ENCODE measurements at places on chromosomes 11 and 22.

GRCh38 chr22:28171115-28171514 is 252.1 kb upstream of the PITPNB start:
- no peak for DNase-seq

GRCh38 chr11:48006301-48006992 is 26.1 kb downstream of the PTPRJ start:
- no peak for DNase-seq

DNA sequence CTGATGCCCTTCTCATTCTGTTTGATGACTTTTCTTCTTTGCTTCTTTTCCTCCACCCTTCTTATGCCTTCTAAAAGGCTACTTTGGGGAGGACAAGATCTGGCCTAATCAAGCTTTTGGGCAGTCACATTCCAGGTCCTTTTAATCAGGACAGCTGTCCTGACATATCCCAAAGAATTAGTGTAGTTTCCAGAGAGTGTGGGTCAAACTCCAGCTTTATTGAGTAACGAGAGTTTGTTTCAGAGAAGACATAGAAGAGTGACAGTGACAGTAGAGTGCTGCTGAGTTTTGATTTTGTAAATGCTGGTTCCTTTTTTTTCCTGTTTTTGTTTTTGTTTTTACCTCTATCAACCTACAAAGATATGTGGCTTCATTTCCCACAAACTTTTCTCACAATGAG is 158.4 kb upstream of the SESN3 start:
- DNase-seq, result no peak

DNA sequence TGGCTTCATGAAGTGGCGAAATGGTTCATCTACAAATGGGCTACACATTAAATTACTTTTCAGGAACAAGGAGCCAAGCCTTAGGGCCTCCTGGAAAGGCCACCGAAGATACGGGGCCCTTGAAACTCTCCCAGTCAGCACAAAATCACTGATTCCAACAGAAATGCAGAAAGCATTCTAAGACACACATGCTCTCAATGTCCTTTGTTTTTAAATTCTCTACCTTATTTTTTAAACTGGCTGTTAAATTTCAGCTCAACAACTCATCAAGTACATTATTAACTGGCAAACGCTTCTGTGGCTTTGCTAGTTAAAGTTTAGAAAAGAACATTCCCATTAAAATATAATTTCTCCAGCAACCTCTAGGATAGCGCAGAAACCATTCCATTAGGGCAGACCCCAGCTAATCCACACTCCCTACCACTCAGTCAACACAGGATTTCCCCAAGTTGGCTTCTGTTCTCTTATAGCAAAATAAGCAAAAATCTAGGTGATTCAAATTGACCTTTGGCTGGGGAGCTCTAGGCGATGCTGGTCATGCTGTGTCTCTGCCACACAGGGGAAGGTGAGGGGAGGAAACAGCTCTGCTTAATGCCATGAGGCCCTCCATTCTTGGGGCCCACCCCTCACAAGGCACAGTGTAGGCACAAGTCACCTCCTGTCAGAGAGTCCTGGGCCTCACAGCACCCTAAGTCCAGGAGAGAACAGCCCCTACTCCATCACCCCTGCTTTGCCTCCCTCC is 47.1 kb downstream of the PLEKHA7 start:
- no peak for DNase-seq

DNA sequence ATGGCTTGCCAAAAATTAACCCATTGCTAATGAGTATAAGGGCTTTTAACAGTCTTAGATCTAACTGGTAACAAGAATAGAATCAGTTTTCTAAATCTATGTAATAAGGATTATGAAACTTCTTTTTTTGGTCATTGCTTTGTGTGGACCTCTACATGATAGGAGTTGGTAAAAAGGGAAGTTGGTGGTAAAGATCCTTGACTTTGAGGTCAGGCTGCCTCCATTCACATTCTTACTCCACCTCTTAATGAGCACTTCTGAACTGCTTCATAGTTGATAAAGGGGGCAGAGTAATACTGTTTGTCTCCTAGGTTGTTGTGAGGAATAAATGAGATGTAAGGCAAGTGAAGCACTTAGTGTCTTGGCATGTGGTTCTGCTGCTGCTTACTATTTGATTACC is 10.6 kb downstream of the EIF3M start:
- no peak for DNase-seq

DNA sequence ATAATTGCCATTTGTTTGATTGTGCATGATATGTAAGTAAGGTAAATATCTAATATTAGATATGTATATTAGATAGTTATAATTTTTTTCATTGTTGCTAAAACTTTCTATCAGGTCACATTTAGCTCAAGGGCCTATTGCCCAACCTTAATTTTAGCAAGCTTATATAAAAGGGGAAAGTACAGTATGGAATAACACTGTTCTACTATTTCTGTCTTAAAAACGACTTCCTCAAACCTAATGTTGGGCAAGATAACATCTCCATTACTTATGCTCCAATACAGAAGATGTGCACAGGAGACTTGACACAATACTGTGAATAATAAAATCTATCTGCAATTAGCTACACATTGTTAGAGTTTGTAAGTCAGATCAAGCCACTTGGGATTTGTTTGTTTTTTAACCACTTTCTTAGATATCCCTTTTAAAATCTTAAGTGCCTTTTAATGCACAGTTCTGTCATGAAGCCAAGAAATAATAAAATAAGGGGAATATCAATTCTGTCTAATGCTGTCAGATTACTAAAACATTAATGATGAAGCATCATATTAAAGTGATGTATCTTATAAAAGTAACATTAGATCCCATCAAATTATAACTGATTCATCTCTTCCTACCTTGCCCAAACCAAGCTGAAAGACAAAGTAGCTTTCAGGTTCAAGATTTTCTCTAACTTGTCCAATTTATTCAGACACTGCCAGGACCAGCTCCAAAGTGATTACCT is 98.1 kb downstream of the SIK3 start:
- no peak for DNase-seq

DNA sequence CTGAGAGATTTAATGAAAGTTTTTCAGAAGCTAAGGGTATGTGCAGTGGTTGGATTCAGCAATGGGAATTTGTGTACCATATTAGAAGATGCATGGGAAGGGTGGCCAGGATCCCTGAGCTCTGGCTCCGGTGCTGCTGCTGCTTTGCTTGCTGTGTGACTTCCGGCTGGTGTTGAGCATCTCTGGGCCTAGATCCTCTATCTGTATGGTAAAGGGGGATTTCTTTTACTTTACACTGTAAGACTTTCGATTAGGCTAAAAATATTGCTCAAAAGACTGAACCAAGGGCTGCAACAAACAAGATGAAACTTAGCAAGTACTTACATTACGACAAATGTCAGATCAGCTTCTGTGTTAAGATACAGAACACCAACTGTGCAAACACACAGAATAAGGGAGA is 39.1 kb downstream of the XRRA1 start:
- no peak for DNase-seq

- DNase-seq, result no peak
Observed at GRCh38 chr22:33598821-33599220, 321.5 kb downstream of the LARGE1 start.

GRCh38 chr11:128723531-128723930 is 29.7 kb downstream of the FLI1 start:
- DNase-seq, result no peak

DNA sequence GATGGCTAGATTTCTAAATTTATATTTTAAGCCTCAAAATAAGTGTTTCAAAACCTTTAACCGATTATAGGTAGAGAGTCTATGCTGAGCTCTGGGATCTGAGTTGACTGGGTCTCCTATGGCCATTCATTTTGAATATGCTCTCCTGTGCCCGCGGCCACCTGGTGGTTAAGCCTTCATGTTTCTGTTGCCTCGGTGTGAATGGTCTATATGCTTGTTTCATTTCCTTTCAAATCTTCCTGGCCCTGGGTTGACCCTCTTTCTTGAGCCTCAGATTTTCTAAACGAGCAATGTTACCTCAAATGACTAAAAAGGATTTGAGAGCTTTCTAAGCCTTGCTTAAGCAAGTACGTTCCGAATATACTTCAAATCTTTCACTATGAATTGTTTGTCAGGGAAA is 789.4 kb upstream of the KIRREL3 start:
- no peak for DNase-seq

DNA sequence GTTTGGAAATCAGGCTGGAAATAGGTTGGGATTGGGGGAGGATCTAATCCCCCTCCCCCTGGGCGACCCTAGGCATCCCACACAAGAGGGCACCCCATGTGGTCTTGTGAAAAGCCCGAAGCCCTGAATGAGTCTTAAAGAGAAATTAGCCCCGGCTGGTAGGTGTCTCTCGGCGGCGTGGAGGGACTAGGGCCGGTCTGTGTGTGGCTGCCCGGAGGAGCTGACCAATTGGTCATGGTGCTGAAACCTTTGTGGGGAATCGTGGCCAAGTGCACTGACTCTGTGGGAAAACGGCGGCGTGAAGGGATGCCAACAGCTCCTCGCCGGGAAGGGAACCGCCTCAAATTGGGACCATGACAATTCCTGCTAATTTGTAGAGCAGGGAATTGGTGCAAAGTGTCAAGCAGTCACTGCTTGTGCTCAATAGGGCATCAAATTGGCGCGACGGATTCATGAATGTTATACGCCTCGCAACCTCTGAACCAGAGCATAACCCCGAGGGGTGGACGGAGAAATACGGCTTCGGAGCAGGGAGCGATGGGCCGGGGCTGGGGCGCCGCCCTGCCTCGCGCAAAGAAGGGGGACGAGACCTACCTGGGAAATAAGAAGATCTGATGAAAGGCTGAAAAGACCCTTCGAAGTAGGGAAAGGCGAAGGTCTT is 1.5 kb downstream of the DBX1 start:
- DNase-seq, result no peak

DNA sequence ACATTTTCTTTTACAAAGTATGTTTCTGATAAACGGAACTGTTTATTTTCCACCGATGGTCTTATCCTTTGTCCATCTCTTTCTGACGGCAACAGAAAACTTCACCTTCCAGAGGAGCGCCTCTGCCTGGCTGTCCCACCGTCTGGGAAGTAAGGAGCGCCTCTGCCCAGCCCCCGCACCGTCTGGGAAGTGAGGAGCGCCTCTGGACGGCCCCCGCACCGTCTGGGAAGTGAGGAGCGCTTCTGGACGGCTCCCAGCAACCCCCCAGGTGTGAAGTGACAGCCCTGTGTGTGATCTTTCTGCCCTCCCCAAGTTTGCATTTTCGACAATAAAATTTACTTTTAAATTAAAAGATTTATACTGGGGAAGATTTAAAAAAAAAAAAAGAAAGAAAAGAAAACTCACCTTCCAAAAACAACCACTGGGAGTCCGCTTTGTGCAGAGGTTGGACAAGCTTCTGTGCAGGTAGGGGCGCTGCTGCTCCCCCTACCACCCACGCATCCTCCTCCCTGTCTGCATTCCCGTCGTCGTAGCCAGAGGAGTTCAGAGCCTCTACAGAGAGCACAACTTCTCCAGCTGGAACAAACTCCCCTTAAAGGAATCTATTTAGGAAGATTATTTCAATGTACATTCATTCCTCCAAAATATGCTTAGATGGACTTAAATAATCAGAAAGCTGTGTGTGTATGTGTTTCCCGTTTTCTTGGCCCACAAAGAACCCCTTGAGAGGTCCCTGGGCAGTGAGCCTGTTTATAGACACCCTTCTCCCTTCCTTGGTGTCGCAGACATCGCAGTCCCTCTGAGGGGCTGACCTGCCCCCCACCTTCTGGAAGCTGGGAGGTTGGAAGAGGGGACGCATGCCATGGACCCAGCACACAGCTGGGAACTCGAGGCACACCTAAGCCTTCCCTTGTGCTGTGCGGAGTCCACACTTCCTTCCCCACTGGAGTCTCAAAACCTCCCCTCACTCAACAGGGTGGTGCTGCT is 849 bp upstream of the APOBEC3B start:
- peak; percentile 25 for DNase-seq

- no peak for DNase-seq
Observed at GRCh38 chr11:108906826-108907225, 242.0 kb downstream of the DDX10 start.

DNA sequence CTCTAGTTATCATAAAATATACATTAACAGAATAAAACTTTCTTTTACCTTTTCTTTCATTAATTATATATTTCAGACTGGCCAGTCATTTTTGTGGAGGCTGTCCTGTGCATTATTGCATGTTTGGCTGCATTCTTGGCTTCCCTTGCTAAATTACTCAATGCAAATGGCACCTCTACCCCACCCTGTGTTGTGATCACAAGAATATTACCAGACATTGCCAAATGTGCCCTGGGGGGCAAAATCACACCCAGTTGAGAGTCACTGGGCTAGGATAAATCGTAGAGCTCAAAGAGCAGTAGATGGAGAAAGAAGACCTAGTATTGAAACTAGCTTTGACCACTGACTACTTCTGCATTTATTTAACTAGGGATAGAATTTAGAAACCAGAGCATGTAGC is 1257.8 kb upstream of the TENM4 start:
- DNase-seq, result no peak

GRCh38 chr22:47021371-47022074 is 259.1 kb downstream of the TBC1D22A start:
- DNase-seq, result no peak

DNA sequence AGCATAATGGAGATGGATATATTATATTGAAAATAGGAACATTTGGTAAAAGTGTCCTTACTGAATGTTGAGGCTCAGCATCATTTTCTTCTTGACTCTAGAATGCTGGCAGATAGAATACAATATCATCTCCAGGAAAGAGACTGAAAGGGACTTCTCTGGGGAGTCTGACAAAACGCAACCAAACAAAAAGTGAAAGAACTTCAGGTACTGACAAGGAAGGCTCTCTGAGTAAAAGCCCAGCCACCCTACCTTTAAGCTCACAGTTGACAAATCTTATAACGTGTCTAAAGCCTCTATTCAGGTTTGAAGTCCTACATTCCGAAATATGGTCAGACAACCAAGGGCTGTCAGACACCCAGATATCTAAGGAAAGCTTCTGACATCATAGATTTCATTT is 590.8 kb downstream of the SOX6 start:
- no peak for DNase-seq

GRCh38 chr11:122091835-122092234 is 24.2 kb downstream of the BLID start:
- DNase-seq, result no peak

DNA sequence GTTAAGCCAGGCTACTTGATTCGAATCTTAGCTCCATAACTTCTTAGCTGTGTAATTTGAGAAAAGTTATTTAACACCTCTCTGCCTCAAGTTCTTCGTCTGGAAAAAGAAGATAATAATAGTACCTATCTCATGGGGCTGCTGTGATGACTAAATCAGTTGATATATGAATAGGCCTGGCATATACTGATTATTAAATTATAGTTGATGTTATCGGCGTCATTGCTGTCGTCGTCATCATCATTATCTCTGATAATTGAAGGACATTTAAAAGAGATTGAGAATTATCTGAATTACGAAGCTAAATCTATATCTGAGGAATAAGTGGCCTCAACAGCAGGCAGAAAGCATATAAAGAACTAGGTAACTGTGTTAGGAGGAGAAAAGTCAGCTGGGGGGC is 145.0 kb downstream of the APOL5 start:
- no peak for DNase-seq

GRCh38 chr22:46731246-46732040 is 6.6 kb downstream of the CERK start:
- DNase-seq, result no peak

- DNase-seq, result no peak
Observed at GRCh38 chr11:120208777-120209176, 2.1 kb upstream of the OAF start.
